Left colon (tissue), 2 donors: ENCODE measurements at places on chromosomes 6 and 20. TPM values are rescaled to one million over a fixed set of nuclear protein-coding genes. Genes with fewer than 3 reads are reported as not detected.
A peak's percentile ranks its signal among the peaks of the same experiment; 100 is the strongest.

The VSTM2L gene
- 1.1 TPM for total RNA-seq

DNA sequence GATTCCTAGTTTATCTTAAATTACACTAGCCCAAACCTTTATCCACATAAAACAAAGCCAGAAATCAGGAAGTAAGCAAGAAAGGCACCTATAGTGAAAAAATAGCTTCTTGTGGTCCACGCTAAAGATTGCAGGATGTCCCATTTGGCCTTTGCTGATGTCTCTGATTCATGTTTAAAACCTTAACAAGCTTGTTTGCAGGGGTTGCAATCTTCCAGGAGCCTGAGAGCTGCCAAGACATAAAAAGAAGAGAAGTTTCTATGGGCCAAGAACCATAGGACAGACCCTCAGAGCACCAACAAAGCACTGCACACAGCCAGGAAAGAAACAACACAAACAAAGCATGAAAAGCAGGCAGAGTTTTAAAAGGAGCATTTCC, 49.4 kb downstream of the ADAT2 start:
- no peak for DNase-seq

DNA sequence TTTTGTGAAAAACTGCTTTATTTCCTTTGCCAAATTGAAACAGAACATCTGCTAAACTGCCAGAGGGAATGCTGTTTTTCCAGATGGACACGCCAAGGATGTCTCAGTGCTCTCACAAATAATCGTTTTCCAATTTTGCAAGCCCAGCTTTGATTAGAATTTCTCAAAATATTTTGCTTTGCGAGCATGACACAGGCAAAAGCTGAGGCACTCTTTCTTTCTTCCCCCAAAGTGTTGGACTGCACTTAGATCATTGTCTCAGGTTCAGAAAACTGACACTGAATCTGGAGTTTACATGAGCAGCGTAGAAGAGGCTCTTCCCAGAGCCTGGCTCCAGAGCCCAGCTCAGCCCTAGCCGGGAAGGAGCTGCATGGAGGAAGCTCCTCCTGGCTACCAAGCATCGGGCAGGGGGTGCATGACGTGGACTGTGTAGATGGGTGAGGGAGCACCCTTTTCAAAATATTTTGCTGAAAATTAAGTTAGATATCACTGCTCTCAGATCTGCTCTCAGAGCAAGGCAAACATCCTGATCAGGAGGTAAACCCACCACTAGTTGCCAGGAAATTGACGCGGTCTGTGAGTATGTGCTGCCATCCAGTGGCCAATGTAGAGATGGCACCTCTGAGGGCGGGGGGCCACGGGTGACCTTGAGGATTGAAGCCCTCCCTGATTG, 107.5 kb downstream of the SLC22A3 start:
- peak; percentile 42 for DNase-seq

DNA sequence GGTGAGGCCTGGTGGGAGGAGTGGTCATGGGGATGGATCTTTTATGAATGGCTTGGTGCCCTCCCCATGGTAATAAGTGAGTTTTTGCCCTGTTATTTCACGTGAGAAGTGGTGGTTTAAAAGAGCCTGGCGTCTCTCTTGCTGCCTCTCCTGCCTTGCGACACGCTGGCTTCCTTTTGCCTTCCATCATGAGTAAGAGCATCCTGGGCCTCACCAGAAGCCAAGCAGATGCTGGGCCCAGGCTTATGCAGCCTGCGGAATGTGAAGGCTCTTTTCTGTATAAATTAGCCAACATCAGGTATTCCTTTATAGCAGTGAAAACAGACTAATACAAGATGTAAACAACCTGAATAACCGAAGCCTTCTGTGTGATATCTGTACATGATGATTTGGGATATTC, 27.6 kb downstream of the VTA1 start:
- DNase-seq, result no peak

The MLIP gene
- total RNA-seq, result 2.7 TPM

GRCh38 chr6:168197636-168198301, 118.8 kb upstream of the FRMD1 start:
- DNase-seq, result no peak

GRCh38 chr6:31626952-31627351, 6.4 kb downstream of the PRRC2A start:
- no peak for DNase-seq

DNA sequence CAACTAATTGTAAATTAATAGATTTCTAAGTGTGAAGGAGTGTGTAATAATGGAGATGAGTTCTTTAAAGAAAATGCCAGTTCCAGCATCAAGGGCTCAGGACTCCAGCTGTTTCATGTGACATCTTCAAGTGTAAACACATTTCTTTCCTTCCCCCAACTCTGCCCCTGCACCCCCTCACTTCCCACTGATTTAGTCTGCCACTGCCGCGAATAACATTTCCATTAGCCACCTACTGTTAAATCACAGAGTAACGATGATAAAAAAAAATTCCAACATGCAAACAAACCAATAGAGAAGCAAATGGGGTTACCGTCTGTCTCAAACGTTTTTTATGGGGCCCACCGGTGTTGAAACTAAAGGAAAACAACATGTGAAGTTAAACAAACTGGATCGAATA, 414.3 kb downstream of the SAMD5 start:
- no peak for DNase-seq

DNA sequence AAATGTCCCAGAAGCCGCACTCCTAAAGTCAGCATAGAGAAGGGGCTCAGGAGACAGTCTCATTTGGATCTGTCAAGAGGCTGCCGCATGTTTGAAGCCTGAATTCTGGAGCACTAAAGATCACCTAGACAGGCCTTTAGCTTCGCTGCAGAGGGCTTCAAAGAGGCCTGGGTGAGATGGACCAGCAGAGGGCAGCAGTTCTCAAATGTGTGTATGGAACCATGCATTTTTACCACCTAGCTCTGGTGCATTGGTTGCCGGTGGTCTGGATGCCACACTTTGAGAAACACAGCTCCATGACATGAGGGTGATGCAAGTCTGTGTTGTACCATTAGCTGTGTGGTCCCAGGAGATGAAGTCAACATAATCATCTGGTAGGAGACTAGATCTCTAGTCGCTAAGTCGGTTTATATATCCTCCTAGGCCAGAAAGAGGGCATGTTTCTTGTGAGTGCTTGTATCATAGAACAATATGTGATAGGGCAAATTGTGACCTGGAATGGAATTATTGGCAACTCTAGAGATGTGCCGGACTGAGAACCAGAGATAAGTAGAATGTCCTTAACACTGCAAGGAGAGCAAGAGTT, 64.8 kb downstream of the KIAA0319 start:
- peak; percentile 89 for DNase-seq

DNA sequence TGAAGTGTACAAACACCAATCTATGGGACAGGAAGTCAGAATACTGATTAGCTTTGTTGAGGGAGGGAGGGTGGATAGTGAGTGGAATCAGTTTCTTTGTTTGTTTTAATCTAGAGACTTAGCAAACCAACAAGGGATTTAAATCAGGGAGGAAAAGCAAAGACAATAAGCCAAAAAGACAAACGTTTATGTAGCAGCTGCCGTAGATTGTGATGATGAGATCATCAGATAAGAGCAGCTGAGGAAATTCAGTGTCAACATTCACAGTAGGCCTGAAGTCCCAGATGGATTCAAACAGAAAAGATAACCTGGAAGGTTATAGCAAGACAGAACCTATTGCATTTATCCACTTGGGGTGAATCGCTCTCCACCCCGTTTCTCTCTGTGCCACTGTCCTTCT, 104.9 kb upstream of the SYNDIG1 start:
- no peak for DNase-seq

GRCh38 chr20:24382743-24383142, 86.7 kb upstream of the SYNDIG1 start:
- peak; percentile 13 for DNase-seq

The OR2H1 gene
- total RNA-seq, result not detected

The ENPP1 gene
- 19.9 TPM for total RNA-seq

The TRIM27 gene
- total RNA-seq, result 30.2 TPM

DNA sequence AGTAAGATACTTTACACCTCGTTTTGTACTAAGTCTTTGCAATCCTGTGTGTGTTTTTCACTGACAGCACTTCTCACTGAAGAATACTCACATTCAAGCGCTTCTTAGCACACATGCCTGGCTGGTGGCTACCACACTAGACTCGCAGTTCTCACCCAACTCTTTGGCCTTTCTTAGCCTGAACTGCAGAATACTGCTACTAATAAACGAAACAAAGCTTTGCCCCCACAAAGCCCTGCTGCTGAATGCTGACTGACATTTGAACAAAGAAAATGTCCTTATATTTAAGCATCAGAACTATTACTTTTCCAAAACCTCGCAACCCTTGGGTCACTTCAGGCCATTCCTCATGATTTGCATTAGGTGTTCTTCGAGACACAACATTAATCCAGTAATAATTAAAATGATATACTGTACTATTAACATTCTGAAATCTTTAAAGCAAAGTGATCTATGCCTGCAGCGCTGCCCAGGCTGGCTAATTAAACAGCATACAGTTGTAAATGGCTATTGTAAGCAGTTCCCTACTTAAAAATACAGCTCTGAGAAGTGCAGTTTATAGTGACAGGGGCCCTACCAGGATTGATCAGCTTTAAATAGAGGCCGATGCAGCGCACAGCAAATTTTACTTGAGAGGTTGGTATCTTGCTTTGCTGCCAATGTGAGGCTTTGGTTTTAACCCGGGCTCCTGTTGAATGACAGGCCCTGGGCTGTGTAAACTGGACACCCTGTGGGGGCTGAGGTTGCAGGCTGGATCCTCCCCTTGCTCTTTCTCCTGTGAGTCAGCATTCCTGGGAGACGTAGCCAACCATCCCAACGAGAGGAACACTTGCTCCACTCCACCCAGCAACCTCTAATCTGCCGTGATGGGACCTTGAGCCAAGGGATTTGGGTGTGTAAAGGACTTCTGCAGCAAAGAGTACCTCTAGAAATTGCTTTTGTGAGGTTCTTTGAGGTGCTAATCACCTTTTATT, 899.0 kb downstream of the TFAP2A start:
- no peak for DNase-seq

DNA sequence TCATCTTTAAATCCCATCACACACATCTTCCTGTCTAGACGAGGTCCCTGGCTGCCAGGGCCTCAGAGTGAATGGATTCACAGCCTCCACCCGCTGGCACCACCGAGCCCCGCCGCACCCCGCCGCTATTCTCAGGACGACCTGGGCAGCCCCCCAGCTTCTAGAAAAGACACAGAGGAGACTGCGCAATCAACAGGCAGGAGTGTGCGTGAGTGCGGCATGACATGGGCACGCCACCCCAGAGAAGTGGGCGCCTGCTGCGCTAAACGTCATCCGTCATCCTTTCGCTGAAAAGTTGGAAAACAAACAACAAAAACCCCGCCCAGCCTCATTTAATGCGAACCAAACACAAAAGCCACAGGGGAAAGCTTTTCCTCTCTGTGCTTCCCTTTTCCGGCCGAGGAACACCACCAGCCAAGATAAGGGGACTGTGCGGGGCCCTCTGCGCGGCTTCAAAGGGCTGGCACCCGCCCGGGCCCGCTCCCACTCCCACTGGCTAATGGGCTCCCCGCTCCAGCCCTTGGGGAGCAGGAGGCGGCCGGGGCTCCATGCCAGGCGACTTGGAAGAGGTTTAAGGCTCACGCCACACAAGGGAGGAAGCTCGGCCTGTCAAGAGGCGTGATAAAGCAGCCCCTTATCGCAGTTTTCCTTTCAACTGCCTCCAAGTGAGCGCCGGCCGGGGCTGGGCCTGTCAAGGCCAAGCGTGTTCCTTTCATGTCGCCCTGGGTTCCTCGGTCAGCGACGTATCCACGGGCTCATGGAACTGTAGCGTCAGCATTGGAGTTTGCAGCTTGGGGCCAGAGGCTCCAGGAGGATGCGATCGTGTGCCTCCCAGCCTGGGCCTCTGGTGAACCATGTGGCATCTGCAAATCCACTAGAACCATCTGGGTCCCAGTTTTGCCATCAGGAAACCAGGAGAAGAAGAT, 50.1 kb downstream of the NFATC2 start:
- peak; percentile 31 for DNase-seq

DNA sequence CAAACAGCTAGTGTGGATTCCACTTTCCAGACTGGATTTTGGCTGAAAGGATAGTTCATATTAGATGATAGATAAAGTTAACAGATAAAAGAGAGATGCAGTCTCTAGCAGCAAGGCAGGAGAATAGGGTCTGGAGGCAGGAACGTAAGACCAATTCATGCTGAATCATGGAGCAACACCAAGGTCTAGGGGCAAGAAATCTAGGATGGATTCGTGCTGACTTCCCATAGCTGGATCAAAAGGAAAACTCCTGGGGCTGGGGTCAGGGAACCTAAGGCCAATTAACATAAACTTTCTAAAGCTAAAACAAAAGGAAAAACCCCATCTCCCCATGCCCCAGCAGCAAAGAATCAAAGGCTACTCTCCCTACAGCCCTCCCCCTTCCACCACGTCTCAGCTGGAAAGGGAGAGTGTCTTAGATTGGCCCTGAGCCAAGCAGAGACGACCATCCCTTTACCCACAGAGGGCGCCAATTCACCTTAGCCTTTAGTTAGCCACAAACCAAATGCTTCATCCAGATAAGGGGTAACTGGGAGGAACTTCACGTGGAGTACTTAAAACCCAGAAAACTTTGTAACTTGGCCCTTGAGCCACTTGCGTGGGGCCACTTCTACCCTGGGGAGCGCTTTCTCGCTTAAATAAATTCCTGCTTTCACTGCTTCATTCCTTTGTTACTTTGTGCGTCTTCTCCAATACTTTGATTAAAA, 7.6 kb downstream of the TREM1 start:
- no peak for DNase-seq

GRCh38 chr6:78435671-78436070, 431.7 kb upstream of the IRAK1BP1 start:
- DNase-seq, result no peak

The SAPCD1 gene
- total RNA-seq, result 3.9 TPM
